Fibroblast of gingiva (primary cell): ENCODE measurements at places on chromosomes 3 and 15.
A peak's percentile ranks its signal among the peaks of the same experiment; 100 is the strongest.

- no peak for DNase-seq
Measured at GRCh38 chr3:28053759-28054158, 187.7 kb upstream of the CMC1 start.

DNA sequence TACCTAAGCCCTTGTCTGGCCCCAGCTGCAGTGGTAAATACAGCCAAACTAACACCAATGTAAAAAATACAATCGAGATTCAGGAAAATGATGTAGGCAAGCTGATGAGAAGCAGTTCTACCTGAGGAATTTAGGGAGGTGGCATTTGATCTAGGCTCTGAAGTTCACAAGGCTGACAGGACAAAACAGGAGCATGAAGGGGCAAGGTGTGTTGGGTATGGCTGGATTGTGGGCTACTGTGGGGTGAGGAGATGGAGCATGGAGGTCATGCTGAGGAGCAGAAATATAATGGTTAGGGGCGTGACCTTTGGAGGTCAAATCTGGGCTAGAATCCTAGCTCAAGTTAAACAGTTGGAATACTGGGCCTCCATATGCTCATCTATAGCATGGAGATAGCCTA is 6.5 kb downstream of the NDUFB4 start:
- DNase-seq = no peak

DNA sequence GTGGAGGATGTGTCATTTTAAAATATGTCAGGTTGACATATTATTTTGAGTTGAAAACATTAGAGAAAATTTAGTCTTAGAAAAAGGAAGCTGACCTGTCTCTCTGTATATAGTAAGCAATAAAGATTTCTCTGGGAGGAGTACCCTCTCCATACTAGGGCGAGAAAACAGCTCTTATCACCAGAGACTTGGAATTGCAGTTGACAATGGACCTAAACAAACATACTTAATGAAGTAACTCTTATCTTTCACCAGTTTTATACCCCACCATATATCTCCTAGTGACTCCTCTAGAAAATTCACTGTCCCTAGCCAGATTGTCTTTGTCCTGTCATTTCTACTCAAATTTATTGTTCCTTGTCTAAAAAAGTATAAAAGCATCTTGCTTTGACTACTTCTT is 7.2 kb upstream of the GATM start:
- no peak for DNase-seq

- DNase-seq = no peak
Measured at GRCh38 chr3:34300621-34301020, 502.2 kb downstream of the PDCD6IP start.

- DNase-seq = peak; percentile 50
Measured at GRCh38 chr15:65580287-65580686, 30.6 kb downstream of the INTS14 start.

DNA sequence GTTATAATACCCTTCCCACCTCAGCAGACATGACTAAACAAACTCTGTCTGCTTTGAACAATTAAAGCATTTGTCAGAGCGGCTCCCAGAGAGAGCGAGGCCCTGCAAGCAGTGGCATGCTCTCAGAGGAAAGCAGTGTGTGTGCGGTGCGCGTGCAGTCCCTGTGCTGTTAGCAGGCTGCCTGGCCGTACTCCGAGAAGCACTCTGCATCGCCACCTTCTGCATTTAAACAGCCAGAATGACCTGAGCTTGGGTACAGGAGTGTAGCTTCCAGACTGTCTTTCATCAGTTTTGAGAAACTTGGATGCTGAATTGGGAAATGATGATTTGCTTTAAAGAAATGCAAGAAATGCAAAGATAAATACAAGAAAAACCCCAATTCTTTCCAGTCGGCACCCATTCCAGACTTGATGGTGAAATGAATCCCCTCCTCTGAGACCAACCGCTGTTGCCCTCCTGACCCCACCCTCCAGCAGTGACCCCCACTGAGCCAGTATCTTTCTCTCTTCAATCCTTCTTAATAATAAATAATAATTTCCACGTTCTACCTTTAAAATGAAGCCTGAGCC is 113.5 kb downstream of the VGLL4 start:
- DNase-seq = peak; percentile 96

GRCh38 chr15:59059076-59059597 is 45.8 kb upstream of the CCNB2 start:
- no peak for DNase-seq

GRCh38 chr15:63063164-63063756 is 20.7 kb downstream of the TPM1 start:
- no peak for DNase-seq

DNA sequence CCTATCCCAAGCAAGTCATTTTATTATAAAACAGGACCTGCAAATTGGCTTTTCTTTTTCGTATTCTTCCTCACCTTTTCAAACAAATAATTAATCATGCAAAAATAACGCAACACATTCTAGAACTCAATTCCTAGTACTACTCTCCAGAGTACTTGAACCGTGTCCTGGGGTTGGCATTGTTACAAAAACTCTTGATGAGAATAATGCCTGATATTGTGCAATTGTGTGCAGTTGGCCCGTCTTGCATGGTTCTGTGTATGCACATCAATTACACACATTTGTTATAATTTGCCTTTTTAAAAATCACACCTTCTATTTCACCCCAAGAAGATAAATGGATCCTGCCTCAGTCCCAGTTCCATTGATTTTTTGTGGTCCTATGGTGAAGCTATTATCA is 205.4 kb downstream of the EPHB1 start:
- no peak for DNase-seq

DNA sequence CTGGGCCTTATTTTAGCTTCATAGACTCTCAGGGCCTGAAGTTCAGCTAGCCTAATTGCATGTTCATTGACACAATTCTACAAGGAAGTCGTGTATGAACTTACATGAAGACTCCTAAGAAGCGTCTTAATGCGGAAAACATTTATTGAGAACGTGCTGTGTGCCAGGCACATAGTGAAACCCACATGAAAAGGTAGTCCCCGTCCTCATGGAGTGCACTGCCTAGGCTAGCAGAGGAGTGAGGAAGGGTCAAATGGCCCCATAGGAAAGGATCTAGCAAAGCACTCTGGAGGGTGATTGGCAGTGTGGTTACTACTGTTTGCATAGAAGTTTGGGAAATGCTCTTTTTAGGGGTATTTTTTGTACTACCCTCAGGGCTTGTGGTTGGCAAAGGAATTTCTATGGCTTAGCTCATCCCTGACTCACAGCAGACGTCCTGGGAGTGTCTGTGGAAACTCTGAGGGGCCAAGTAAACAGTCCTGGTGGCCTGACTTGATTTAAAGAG is 854 bp upstream of the NPTN start:
- DNase-seq = peak; percentile 92

DNA sequence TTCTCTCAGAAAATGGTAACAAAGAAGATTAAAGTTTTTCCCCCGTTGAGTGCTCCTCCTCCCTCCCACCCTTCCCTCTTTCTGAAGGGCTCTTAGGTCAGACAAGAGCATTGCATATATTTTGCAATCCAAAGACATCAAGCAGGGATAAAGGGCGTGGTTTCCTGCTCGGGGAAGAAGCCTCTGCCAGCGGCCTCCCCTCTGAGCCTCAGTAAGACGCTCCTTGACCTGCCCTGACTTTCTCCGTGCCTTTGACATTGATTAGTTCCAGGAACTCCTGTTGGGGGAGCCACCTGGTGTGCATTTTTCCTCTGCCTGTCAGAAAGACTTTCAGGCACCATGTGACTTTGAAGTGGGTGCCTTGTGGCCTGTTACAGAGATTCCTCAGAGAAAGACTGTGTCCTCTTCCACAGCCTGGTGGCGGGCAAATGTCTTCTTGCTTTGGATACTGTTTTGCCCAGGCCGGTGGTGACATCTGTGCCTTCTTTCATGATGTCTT is 87.2 kb upstream of the TBL1XR1 start:
- DNase-seq = peak; percentile 77

GRCh38 chr3:98772022-98772421 is 8.9 kb downstream of the ST3GAL6 start:
- no peak for DNase-seq

DNA sequence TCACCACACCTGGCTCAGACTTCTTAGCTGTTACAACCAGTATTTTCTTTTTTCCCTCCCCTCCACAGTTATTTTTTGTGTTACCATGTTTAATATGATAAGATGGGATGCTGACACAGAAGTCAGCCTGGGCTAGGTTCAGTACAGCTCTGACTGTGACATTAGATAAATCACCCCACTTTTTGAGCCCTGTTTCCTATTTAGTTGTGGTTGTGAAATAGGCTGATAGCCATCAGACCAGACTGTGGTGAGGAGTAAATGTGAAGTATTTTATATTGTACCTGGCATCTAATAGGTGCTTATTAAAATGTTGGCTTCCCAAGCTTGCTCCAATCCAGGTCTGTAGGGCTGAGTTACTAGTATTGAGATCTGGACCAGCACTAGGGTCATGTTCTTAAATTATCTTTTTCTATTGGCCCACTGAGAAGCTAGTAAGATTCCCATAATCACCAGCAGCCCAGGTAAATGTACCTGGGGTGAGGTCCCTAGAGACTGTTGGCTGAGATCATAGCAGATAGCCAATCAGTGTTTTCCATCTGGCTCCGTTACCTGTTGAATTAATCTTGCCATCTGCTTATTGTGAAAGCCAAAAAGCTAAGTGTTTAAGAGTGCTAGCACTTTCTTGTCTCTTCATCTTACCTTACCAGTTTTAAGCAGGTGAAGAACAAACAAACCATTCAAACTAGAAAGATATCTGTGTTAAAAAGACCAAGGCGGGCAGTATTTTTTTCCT is 61.0 kb downstream of the CCK start:
- no peak for DNase-seq

DNA sequence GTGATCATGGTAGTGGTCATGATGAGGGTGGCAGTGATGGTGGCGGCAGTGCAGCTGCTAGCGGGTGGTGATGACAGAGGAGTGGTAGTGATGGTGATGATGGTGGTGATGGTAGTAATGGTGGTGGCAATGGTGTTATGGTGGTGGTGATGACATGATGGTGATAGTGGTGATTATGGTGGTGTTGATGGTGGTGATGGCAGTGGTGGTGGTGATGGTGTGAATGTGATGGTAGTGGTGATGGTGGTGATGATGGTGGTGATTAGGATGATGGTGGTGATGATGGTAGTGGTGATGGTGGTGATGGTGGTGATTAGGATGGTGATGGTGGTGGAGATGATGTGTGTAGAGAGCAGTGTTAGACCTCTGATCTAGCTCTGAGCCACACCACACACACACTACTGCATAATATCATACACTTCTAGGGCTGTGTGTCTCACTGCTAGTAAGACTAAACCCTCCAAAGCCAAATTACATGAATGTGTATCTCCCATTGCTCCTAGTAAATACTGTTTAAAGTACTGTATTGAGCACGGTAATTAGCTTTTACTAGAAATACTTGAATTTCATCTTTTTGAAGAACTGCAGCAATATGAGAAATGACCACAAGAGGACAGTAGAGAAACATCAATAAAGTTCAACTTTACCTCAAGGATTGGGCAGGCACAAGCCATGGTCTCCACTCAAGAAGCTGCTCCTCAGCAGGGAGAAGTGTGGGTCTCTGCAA is 28.8 kb downstream of the TMED3 start:
- DNase-seq = peak; percentile 32

DNA sequence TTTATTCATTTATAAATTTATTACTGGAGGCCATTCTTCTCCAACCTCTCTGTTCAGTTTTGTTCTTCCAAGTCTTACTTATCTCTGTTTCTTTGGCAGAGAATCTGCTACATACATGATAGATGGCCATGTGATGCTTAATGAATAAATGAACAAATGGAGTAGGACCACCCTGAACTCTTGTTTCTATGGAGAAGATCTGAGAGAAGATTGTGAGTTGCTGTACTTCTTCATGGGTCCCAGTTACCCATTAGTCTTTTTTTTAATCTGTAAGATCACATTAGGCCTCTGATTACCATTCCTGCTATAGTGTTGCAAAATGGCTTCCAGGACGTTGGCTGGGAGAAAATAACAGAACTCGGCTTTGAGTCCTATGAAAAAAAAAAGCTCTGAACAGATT is 191.9 kb upstream of the SYNPR start:
- DNase-seq = no peak

- DNase-seq = no peak
Measured at GRCh38 chr3:144107923-144108322, 136.3 kb downstream of the DIPK2A start.

- no peak for DNase-seq
Measured at GRCh38 chr3:45861043-45861719, 19.3 kb upstream of the LZTFL1 start.

GRCh38 chr3:151918253-151919029 is 45.0 kb downstream of the SUCNR1 start:
- peak; percentile 59 for DNase-seq

GRCh38 chr3:111143-112069 is 85.2 kb upstream of the CHL1 start:
- no peak for DNase-seq

DNA sequence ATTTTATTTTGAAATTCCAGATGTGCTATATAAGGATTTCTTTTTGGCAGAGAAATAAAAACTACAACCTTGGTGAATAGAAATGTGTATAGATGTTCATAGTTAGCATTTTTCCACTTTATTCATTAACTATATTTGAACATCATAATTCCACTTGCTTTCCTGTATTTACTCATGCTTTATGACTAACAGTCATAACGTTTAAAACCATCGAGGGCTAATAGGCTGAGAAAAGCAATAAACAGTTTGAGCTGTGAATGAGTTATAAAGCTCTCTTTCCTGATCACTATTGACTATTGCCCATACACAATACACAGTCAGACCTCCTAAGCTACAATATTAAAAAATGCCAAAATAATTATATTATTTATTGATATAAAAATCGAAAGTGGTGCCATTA is 502.1 kb upstream of the RASGRP1 start:
- no peak for DNase-seq

GRCh38 chr3:170488802-170489201 is 70.1 kb downstream of the CLDN11 start:
- DNase-seq = peak; percentile 92

DNA sequence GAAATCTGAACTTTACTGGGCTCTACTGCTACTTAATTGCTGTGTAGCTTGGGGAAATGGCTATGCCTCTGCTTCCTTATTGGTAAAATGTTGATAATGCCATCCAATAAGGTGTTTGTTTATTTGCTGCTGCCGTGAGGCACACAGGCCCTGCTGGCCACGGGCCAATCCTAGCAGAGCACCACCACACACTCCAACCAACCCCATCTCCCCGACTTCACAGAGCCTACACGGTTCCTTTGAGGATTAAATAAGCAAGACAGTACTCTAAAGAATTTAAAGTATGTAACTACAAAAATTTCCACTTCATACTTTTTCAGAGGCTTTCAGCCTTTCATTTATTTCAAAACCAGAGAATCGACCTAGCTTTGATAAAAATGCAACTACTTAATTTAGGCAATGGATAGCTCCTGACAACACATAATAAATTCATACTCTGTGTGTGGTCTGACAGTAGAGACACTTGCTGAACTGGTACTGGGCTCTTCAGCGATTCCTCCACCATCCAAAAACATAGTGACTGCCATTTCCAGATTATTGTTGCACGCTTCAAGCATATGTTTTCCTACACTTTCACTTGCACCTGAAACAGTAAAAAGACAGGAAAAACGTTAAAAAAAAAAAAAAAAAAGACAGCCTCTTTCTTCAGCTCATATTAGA is 25.3 kb downstream of the UBXN7 start:
- DNase-seq = peak; percentile 73

- DNase-seq = peak; percentile 87
Measured at GRCh38 chr3:158742871-158743663, 10.8 kb upstream of the RARRES1 start.

GRCh38 chr3:168707900-168708299 is 612.2 kb upstream of the GOLIM4 start:
- no peak for DNase-seq

- peak; percentile 72 for DNase-seq
Measured at GRCh38 chr3:64011685-64012084, 11.6 kb downstream of the PSMD6 start.

- DNase-seq = peak; percentile 29
Measured at GRCh38 chr3:147119989-147120388, 286.4 kb downstream of the ZIC4 start.

- DNase-seq = no peak
Measured at GRCh38 chr3:177807150-177807875, 610.0 kb upstream of the TBL1XR1 start.
